ENCODE measurements at places on chromosomes 2 and 18.

- no peak for DNase-seq
Observed at GRCh38 chr2:240447331-240447730, 11.9 kb downstream of the GPC1 start.

DNA sequence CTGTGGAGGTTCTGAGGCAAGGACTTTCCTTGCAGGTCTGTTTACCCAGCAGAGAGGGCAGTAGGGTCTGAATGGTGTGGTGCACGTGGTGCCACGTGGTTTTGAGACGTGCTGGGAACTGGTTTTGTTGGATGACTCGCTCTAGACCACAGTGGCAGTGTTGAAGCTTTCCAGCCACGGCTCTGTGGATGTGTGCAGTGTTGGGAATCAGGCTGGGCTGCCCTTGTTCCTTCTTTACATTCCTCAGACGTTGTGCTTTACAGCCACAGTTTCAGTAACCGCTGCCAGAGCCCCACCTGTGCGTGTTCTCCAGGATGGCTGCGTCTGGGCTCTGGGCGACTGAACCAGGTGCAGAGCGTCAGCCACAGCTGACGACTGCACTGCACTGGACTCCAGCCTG is 8.2 kb downstream of the CTDP1 start:
- peak; percentile 82 for DNase-seq

GRCh38 chr2:46143429-46144132 is 153.6 kb upstream of the EPAS1 start:
- DNase-seq, result no peak

DNA sequence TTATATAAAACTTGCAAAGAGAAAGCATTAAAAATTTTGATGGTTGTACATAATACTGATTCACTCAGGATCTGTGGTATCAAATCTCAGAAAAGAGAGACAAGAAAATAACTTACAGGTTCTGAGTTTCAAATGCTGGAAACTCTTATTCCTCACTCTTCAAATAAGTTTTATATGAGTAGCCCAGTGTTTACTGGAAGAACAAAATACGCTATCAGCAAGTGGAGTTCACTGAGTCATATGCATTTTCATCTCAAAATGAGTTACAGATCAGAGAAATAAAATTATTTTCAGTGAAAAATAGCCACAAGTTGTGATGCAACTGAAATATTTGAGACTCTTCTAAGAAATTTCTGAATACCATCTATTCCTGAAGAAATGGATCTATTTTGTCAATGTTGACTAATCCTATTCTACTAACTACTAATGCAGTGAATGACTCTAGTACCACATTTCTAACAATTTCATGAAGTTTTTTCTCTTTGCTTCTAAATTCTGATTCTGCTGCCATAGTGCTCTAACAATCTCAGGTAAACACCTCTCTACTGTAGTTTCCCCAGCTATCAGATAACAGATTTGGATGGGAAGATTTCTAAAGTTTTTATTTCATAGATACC is 391.7 kb downstream of the ZEB2 start:
- DNase-seq, result no peak

- DNase-seq, result no peak
Observed at GRCh38 chr18:7846335-7846734, 279.2 kb downstream of the PTPRM start.

- peak; percentile 25 for DNase-seq
Observed at GRCh38 chr18:63111671-63112402, 207.7 kb downstream of the BCL2 start.

DNA sequence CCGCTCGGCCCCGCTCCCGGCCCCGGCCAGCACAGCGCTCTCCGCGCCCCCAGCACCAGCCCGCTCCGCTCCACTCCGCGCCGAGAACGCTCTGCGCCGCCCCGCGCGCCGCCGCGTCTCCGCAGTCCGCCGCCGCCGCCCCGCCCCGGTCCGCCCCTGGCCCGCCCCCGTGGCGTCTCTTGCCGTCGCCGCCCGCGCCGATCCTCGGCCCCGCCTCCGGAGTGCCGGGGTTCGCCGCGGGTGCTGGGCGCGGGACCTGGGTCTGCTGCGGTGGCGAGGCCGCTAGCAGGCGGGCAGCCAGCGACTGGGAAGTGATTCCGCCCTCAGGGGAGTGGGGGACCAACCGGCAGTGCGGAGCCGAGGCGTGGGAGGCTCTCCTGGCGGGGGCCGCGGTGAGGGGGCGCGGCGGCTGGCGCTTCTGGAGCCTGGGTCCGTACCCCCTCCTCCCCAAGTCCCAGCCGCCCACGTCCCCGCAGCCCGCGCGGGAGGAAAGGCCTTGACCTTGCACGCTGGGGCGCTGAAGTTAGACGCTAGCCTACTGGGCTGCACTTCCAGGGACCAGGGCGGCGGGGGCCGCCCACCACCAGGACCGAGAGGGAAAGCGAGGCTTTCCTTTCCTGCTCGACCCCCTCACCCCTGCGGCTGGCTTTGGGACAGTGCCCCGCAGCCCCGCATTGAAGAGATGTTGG is at the start of gene HS6ST1:
Gene HS6ST1, minus strand, starts transcription at position 93 of the 689 bp plus-strand sequence. CDS start 305 bp downstream, outside the sequence.
- peak; percentile 88 for DNase-seq

- DNase-seq, result peak; percentile 42
Observed at GRCh38 chr2:71243634-71244301, 16.9 kb upstream of the PAIP2B start.

- DNase-seq, result no peak
Observed at GRCh38 chr2:105912081-105912480, 167.4 kb downstream of the NCK2 start.

All from body of pancreas (tissue), 4 donors.